ENCODE measurements at places on chromosomes 2 and 18.

DNA sequence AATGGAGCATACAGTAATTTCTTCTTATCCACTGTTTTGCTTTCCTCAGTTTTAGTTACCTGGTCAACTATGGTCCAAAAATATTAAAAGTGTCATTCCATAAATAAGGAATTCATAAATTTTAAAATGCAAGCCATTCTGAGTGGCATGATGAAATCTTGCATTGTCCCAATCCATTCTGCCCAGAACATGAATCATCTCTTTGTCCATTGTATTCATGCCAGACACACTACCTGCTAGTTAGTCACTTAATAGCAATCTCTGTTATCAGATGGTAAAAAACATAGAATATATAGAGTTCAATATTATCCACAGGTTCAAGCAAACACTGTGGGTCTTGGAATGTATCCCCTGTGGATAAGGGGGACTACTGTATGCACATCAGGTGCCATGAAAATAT is 872.2 kb upstream of the NXPH2 start:
- DNase-seq: no peak

DNA sequence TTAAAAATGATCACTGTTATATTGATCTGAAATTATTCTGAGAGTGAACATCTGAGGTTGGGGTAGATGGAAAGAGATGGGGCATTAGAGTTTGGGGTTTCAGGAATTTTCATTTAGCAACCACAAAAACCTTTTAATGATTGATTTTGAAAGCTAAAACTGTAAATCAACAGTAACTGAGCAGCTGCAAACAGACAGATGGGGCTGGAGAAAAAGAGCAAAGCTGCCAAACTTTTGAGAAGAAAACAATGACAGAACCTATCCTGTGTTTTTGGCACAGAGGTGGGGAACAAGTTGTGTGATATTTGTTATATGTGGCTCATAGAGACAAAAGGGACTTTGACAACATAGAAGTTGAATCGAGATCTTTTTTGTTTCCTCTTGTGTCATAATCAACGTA is 415.8 kb upstream of the DSEL start:
- no peak for DNase-seq

GRCh38 chr2:207375207-207375875 is 154.4 kb upstream of the CREB1 start:
- DNase-seq: no peak

GRCh38 chr18:31648966-31649429 is 35.4 kb downstream of the B4GALT6 start:
- DNase-seq: no peak

- DNase-seq: no peak
Observed at GRCh38 chr18:70195014-70195614, 10.4 kb downstream of the RTTN start.

DNA sequence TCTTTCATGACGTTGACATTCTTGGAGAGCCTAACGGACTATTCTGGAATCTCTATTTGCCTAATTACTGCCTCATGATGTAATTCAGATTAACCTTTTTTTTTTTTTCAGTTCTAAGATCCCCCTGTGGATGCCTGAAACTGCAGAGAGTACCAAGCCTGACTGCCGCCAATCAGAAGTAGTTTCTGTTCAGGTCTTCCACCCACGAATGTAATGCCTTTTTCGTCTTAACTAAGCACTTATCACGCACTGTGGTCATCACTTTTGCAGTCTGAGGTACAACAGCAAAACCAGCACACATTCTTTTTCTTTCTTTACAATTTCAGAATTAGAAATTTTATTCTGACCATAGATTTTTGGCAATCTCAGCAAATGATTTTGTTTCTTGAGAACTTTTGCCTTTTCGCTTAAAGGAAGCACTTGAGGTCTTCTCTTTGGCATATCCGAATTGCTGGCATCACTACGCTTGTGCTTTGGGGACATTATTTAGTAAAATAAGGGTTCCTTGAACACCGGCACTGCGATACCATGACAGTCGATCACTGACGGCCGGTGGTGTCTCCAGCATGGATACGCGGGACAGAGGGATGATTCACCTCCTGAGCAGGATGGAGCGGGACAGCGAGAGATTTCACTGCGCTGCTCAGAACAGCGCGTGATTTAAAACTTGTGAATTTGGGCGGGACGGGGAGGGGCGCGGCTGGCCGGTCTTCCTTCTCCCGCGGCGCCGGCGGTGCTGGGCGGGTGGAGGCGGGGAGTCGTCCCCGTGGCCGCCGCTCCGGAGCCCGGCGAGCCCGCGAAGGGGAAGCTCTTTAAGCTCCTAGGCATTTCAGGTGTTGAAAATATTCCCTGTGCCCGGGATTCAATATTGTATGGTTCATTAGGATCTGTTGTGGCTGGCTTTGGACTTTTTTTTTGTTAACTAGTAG is 32.0 kb upstream of the GPR55 start:
- no peak for DNase-seq

- no peak for DNase-seq
Observed at GRCh38 chr18:1483385-1483784, 578.7 kb downstream of the ADCYAP1 start.

DNA sequence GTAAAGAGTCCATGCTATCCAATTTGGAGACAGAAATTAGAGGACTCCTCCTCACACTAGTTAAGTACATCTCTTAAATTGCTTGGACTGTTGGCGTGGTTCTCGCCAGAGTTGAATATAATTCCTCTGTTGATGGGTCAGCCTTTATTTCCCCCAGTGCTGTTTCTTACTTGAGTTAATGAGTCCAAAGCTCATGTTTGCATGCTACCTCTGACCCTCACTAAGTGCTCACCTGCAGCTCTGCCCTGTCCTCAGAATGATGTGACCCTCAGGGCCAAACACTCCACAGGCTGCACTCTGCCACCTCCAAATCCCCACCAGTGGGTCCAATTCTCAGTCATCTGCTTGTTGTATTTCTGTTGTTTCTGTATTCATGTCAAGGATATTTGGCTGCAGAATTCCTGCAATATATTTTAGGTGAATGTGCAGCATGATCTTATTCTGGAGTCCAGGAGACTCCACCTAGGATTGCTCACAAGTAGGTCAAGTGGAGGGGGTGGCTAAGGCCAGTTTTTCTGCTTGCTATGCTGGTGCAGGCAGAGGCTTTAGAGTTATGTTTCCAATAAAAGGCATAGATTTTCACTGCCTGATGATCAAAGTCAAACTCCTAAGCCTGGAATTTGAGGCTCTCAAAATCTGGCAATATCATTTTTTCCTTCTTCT is 37.8 kb downstream of the RDH14 start:
- no peak for DNase-seq

DNA sequence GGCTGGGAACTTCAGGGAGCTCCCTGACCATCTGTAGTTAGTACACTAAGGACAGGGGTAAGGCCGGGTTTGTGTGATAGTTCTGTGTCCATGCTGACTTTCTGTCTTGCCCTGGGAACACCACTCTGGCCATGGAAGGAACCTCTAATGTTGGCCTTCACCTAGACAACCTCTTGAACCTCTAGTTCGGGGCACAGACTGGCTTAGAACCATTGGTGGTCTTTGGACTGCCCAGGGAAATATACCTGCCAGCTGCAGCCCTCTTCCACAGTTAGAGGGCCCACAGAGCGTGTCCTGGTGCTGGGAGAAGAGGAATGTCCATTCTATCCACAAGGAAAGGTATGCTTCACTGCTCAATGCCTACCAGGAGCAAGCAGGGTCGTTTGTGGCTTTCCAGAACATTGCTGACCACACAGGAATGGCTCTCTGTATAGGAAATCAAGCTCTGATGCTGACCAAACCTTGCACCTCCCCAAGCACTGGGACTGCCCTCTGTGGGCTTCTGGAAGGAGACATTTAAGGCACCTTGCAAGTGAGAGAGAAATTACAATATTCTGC is 318.8 kb upstream of the EPAS1 start:
- DNase-seq: no peak

DNA sequence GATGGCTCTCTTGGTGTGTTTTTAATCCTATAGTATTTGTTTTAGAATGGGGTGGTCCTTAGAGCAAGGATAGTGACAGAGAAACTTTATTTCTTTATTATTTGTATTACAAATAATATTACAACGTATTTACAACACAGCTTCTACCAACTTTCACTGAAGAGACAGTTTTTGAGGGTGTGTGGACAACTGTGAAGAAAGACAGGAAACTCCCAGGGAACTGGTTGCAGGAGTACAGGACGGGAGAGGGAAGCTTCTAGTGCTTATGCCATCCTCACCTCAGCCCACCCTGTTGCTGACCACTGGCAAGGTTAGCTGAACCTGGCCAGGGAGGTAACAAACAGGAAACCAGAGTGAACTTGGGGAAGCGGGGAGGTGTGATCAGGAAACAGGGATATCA is 251.7 kb downstream of the BCL11A start:
- no peak for DNase-seq

DNA sequence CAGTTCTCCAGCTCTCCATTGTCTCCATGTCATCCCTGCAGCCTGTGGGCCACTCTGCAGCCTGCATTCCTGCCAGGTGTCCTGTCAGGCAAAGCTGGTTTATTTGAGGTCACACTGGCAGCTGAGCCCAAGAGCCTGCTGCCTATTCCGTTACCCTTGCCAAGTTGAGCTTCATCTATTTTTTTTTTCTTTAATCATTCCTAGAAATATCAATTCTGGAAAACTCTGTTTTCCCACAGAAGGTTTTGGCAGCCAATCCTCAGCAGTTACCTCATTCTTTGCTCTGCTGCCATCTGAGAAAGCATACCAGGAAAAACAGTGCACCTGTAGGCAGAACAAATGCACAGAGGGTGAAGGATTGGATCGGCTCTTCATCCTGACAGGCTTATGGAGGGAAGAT is 411.0 kb upstream of the ACVR2A start:
- DNase-seq: no peak

DNA sequence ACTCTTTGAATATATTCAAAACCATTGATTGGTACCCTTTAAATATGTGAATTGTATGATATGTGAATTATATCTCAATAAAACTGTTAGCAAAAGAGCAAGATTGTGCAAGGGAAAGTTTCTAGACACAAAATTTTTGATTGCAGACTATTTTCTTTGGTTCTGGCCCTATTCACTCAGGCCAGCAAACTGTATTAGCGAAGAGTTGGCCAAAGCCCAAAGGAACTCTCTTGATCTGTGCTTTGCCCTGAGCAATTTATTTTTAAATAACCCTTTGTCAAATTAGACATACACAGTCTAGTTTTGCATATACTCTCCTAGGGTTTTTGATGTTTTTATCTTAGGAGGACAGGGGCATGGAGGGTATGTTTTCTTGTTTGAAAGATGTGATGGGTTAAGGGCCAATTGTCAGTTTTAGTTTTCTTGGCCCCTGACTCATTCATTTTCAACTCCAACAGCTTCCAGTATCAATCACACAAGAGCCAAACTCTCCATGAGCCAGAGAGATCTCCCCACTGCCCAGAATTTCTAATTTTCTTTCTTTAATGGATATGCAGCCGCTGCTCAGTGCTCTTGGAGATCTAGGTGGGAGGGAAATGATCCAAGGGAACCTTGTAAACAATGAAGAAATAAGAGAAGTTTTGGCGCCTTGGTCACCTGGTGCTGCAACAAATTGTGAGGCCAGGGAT is 231.5 kb downstream of the SRBD1 start:
- no peak for DNase-seq
